Activated CD4-positive, alpha-beta T cell treated with anti-CD3 and anti-CD28 coated beads, Interleukin-2, amount 10 ng/mL, durations not matched to agents 7 days and 5 days (primary cell): ENCODE measurements at places on chromosomes 12 and 14. TPM values are rescaled to one million over a fixed set of nuclear protein-coding genes. Genes with fewer than 3 reads are reported as not detected.

GRCh38 chr14:90720336-90720735, 95.9 kb downstream of the TTC7B start:
- DNase-seq = no peak

DBX2 gene
- total RNA-seq = not detected

DNA sequence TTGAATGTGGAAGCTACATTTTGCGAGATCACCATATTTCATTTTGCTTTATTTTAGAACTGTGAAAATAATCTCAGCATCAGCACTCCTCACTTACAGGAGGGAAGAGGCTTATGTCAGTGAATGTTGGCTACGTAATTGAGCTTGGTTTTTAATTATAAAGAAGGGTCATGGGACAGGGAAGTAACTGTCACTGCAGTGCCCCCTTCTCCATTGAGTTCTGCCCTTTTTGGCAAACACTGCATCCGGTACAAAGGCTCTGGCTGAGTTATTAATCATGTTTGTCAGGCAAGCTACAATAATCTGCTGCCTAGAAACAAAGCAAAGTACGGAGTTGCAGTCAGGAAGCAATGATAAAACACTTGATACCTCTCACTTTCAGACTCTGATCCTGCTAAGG, 546.7 kb downstream of the SNAPC1 start:
- DNase-seq = no peak

GRCh38 chr12:19138551-19138950, 9.0 kb downstream of the PLEKHA5 start:
- DNase-seq = no peak

EIF2S3B gene
- 1.0 TPM for total RNA-seq

DNA sequence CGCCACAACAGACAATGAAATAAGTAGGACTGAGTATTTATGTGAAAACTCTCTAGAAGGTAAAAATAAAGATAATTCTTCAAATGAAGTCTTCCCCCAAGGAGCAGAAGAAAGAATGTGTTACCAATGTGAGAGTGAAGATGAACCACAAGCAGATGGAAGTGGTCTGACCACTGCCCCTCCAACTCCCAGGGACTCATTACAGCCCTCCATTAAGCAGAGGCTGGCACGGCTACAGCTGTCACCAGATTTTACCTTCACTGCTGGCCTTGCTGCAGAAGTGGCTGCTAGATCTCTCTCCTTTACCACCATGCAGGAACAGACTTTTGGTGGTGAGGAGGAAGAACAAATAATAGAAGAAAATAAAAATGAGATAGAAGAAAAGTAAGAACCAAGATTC, 82.7 kb downstream of the VEZT start:
- no peak for DNase-seq

- peak; percentile 74 for DNase-seq
Measured at GRCh38 chr12:92030618-92031017, 115.0 kb downstream of the BTG1 start.

CAPZA3 gene
- total RNA-seq = not detected

DNA sequence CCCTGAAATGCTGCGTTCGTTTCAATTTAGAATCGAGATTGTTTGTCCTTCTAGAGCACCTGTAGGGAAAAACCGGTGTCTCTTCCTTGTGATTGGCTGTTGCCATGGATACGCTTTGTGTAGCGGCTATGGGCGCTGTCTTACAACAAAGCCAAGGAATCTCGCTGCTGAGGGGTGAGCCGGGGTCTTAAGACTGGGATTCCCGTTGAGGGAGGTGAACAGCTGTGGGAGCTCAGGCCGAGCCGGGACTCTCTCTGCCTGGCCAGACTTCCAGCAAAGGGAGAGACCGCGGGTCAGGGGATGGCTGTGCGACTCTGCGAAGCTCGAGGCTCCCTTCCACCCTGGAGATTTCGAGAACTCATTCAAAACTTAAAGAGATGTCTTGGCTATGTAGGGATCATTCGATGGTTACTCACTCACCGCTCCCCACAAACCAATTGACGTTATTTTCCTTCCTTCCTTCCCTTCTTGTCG, at the start of the genes LRRIQ1 and TSPAN19:
TSS of gene LRRIQ1 (plus strand) at position 118 of the 474 bp plus-strand sequence. CDS start 1,826 bp downstream, outside the sequence.
TSS of gene TSPAN19 (minus strand) at position 44 of the 474 bp plus-strand sequence. CDS start 6,331 bp downstream, outside the sequence.
- DNase-seq = peak; percentile 57

DNA sequence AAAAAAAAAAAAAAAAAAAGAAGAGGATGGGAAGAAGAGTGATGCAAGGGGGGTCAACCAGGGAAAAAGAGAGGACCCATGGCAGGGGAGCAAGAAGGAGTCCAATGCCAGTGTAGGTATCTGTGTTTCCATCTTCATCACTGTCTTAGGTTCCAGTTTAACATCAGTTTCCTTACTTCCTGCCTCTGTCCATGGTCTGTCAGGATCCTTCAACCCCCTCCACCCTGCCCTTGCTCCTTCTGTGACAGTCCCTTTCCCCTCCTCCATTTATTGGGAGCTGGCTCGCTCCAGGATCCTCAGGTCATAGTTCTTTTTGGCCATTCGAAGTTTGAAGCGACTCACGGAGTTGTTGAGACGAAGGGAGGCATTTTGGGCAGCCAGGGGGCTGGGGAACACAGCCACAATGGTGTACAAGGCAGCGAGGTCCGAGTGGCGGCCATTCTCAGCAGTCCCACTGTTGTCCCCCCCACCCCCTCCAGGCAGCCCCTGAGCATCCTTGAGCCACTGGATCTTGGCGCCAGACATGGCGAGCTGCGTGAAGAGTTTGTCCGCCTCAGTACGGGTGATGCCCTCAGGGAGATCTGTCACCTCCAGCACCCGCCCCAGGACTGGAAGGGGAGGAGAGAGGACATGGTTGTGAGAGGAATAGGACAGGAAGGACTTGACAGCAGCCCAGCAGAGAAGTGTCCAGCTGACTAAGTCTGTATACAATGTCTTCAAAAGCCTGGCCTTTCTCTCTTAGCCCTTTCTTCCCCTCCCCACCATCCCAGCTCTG, 3.7 kb upstream of the STAC3 start:
- DNase-seq = no peak

- peak; percentile 10 for DNase-seq
Measured at GRCh38 chr14:76546426-76547221, 170.7 kb downstream of the ESRRB start.

SDR9C7 gene
- not detected for total RNA-seq

- DNase-seq = no peak
Measured at GRCh38 chr14:54593860-54594259, 26.9 kb downstream of the SAMD4A start.

- peak; percentile 67 for DNase-seq
Measured at GRCh38 chr12:132489078-132489601, 811 bp upstream of the FBRSL1 start.

DNA sequence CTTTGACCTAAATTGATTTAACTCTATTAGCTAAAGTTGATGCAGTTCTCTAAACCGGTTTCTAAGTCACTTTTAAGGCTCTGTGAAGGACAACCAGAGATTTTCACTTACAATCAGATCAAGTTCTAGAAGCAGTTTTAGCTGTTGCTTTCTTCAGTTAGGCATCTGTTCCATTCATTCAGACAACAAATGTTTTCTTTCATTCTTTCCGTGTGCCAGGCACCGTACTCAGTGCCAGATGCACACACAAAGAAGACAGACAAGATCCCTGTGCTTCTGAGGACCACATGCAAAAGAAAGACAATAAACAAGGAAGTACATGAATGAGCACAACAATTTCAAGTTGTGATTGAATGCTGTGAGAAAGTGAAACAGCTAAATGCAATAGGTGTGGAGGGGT, 11.1 kb upstream of the EGLN3 start:
- no peak for DNase-seq

GRCh38 chr12:34605955-34606748, 583.9 kb downstream of the ALG10 start:
- DNase-seq = no peak

- DNase-seq = no peak
Measured at GRCh38 chr12:69238589-69239351, 599 bp upstream of the CPSF6 start.

KICS2 gene
- total RNA-seq = 8.7 TPM

DNA sequence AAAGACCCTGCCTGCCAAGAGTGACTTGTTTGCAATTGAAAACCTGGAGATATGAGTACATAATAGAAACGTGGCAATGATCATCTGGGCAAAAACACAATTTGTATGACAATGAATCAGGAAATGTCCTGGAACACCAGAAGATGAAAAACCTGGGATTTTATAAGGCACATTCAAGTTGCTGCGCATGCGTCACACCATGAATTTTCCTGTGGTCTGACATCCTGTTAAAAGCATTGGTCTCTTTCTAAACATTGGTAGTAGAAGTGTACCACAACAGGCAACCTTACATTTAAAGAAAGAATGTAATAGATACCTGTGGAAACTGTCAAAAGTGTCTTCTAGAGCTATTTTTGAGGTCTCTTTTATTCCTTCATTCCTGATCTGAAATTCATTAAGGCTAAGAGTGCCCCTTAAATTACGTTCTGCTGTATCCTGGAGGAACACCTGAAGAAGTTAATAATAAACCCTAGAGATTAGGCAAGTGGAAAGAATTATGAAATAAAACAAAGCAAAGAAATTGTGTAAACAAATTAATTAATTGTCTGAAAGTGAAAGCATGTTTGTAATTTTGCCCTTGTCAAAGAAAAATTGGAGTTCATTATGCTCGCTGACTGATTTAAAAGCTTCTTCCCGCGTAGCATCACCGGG, 676.5 kb downstream of the DIO2 start:
- DNase-seq = no peak

- no peak for DNase-seq
Measured at GRCh38 chr12:70853326-70853725, 67.2 kb downstream of the PTPRR start.

DNA sequence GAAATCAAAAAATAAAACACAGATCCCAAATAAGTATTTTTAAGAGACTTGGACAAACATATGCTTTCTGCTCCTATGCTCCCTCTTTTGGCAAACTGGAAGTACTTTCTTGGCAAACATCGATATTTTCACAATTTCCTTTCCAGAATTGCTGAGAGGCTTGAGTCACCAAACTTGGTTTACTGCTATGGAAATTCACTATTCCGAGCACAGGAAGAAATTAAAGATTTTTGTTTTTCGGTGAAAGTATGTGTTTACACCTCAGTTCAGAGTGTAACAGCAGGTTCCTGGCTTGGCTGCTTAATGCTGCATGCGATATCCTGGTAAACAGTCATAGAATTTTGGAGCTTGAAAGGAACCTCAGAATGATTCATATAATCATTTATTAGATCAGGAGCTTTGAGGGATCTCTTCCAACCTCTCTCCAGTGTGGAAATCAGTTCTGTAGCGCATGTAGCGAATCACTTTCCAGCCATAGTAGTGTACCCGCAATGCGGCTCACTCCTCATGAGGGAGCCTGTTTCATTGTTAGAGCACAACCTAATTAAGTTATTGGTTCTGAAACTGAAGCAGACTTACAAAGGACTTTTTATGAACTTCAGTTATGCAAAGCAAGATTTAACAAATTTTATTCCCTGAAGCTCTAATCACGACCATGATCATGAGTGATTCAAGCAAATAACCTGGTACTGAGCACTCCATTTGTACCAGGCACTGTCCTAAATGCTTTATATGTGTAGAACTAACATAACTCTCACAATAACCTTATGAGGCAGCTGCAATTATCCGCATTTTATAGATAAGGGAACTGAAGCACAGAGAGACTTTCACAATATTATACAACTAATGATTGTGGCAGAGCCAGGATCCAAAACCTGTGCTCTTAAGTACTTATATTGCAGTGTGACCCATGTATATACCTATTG, 56.4 kb upstream of the ATP2A2 start:
- no peak for DNase-seq

GRCh38 chr12:57476993-57477709, 2.5 kb downstream of the ARHGAP9 start:
- DNase-seq = peak; percentile 30

EXOC3L4 gene
- total RNA-seq = not detected

FSCB gene
- not detected for total RNA-seq

DPPA3 gene
- not detected for total RNA-seq

GRCh38 chr14:72439707-72440106, 454.2 kb downstream of the DPF3 start:
- peak; percentile 67 for DNase-seq

PDZRN4 gene
- not detected for total RNA-seq

GRCh38 chr12:57846285-57846576, 298 bp downstream of the CTDSP2 start:
- DNase-seq = no peak

GRCh38 chr12:4434301-4434700, 11.3 kb downstream of the FGF6 start:
- no peak for DNase-seq

AREL1 gene
- total RNA-seq = 44.2 TPM

DNA sequence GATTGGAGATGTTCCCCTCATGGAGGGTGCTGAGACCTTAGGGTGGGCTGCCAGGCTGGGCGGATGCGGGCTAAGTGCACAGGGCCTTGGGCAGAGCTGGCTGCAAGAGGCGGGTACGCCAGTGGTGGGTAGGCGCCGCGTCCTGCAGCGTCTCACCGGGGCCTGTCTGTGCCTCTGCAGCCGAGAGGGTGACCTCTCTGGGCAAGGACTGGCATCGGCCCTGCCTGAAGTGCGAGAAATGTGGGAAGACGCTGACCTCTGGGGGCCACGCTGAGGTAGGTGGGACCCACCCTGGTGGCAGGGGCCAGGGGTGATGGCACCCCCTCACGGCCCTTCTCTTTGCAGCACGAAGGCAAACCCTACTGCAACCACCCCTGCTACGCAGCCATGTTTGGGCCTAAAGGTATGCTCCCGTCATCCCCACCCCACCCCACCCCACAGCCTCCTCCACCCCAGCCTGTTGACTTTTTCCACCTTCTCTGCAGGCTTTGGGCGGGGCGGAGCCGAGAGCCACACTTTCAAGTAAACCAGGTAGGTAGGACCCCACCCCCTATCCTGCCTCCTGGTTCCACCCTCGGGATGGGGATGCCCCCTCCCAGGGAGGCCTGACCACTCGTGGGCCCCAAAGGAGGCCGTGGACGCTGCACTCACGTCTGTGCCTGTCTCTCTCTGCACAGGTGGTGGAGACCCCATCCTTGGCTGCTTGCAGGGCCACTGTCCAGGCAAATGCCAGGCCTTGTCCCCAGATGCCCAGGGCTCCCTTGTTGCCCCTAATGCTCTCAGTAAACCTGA, 1.5 kb downstream of the CRIP1 start:
- DNase-seq = peak; percentile 36

OR5AU1 gene
- not detected for total RNA-seq

- no peak for DNase-seq
Measured at GRCh38 chr12:55706568-55707218, 1.0 kb downstream of the ITGA7 start.

DNA sequence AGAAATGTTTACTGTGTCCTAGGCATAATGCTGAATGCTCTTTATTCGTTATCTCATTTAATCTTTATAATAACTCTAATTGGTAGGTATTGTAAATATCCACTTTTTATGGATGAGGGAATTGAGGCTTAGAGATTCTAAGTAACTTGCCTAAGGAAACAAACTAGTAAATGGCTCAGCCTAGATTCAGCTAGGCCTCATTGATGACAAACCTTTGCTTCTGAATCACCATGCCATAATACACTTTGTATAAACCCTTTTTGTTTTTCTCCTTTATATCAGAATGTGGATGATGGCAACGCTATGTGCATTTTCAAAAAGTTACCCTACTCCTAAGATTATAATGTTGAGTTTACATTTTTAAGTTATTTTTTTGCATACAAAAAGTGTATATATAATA, 34.0 kb downstream of the MNAT1 start:
- no peak for DNase-seq

SIX4 gene
- 0.02 TPM for total RNA-seq

DNA sequence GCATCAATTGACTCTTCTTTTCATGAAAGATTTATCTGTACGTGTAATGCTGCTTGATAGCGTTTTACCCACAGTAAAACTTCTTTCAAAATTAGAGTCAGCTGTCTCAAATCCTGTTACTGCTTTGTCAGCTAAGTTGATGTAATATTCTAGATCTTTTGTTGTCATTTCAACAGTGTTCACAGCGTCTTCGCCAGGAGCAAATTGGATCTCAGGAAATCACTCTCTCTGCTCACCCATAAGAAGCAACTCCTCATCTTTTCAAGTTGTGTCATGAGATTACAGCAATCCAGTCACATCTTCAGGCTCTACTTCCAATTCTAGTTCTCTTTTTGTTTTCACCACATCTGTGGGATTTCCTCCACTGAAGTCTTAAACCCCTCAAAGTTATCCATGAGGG, 9.5 kb downstream of the PCNX1 start:
- DNase-seq = no peak
